Activated CD8-positive, alpha-beta memory T cell treated with anti-CD3 and anti-CD28 coated beads, Interleukin-2, amount 10 ng/mL, durations not matched to agents 7 days and 5 days (primary cell): ENCODE measurements at places on chromosomes 2 and 18.

GRCh38 chr18:30639361-30639760, 403.2 kb downstream of the DSC3 start:
- no peak for DNase-seq

DNA sequence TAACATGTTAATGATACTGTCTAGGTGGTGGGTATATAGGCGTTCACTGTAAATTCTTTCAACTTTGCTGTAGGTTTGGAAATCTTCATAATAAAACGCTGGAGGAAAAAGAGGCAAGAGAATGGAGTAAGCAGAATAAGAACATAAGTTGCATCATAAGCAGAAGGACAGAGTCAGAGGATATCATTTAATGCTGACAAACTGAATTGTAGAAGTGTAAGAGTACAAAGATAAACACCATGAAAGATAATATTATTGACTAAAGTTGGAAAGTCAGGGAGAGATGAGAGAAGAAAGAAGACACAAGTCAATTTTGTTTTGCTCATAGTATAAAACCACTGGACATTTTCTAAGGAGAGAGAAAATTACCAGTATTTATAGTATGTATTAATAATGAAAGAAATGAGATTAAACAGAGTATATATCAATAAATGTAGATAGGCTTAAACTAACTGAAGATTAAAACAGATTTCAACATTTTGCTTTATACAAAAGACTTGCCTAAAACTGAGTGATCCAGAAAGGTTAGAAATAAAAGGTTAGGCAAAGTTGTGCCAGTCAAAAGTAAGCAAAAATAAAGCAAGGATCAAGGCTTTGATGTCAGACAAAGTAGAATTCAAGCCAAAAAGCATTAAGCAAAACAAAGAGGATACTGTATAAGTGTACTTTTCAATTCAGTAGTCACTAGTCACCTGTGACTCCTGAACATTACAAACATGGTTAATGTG, 42.4 kb upstream of the VIT start:
- DNase-seq, result no peak

DNA sequence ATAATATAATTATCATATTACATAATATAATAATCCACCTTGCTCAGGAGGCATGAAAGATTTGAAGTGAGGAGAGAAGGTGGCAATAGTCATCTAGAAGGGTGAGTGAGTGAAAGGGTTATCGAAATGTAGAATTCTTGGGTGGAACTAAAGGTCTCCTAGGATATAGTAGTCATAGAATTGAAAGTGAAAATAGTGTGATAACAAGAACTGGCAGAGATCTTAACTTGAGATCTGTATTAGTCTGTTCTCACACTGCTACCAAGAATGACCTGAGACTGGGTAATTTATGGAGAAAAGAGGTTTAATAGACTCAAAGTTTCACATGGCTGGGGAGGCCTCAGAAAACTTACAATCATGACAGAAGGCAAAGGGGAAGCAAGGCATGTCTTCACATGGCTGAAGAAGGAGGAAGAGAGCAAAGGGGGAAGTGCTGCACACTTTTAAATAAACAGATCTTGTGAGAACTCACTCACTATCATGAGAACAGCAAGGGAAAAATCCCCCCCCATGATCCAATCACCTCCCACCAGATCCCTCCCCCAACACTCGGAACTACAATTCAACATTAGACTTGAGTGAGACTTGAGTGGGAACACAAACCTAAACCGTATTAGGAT, 351.5 kb downstream of the NR4A2 start:
- no peak for DNase-seq

- DNase-seq, result no peak
These were observed 678 bp upstream of the UBE2E3 start for GRCh38 chr2:180979749-180980105.

- no peak for DNase-seq
These were observed 248.6 kb downstream of the NR4A2 start for GRCh38 chr2:156083763-156084493.
